Stimulated activated CD4-positive, alpha-beta T cell treated with anti-CD3 and anti-CD28 coated beads, TNF-alpha, amount 100 ng/mL, for 48 hours (primary cell): ENCODE measurements at places on chromosomes 5 and 9.

GRCh38 chr5:181133610-181134231, 2.8 kb upstream of the OR2V1 start:
- no peak for DNase-seq

- DNase-seq = no peak
Measured at GRCh38 chr9:109907810-109908458, 127.9 kb downstream of the PALM2AKAP2 start.

DNA sequence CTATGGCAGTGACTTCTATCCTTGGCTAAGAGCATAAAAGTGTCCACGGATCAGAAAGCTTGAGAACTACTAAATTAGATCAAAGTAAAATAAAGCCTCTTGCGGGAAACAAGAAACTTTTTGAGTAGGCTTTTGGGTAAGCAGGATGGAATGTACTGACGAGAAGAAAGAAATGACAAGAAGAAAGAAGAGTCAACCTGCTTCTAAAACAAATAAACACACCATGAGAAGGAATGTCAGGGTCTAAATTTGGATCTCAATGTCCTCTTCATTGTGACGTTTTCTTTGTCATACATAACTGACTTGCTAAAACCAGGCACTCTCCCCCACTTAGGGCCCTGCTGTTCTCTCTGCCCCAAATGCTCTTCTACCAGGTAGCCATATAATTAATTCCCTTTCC, 290.1 kb upstream of the PTGER4 start:
- no peak for DNase-seq

DNA sequence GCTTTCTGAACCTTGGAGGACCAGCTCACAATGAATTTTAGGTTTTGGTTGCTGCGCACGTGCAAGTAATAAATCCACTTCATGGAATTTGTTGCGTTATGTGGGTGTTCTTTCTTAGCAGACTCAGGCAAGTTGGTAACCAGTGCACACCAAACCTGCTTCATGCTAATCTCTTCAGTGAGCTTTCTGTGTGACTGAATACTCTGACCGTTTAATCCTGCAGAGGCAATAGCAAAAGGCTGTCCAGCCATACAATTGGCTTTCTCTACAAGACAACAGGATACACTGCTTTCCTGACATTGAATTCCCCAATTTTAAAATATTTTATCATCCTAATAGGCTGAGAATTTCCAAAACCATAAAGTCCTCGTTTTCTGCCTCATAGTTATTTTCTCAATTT, 10.3 kb downstream of the UGT3A2 start:
- DNase-seq = no peak

DNA sequence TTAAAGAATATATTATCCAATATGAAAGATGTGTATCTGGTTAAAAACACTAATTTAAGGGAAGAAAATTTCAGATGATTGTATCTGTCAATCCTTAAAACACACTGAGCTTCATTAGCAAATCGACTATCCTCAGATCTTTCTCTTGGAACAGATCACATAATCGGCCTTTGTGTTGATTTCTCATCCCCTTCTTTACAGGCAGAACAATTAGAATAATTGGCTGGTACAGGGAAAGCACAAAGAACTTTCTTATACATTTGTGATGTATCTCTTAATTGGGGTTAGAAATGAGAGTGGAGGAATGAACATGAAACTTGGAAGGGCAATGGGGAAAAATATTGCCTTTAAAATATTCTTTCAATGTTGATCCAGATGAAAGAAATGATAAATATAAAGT, 662.1 kb downstream of the TLE4 start:
- no peak for DNase-seq

DNA sequence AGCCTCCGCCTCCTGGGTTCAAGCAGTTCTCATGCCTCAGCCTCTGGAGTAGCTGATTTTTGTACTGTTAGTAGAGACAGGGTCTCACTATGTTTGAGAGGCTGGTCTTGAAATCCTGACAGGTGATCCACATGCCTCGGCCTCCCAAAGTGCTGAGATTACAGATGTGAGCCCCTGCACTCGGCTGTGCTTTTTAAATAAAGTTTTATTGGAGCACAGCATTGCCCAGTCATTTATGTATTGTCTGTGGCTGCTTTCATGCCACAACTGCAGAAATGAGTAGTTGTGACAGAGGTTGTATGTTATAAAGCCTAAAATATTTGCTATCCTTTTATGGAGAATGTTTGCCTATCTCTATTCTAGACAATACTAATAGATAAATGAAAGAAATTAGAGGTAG, 169.2 kb downstream of the AOPEP start:
- DNase-seq = no peak

DNA sequence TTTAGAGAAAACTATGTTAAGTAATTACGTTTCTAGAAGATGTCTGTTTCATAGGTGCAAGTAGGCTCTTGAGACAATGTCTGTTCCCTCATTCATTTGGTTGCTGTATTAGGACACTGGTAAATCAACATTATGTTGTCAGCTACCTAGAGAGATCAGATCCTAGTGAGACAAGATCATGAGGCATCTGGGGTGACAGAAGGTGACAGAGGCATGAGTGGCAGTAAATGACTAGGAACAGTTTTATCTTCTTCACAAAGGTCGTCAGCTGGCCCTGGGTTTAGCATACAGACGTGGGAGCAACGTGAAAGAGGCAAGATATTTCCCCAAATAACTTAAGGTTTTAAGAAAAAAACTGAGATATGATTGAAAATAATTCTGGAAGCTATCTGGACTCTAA, 1926.3 kb upstream of the WWC1 start:
- DNase-seq = no peak

GRCh38 chr5:133469252-133469651, 143.1 kb downstream of the FSTL4 start:
- DNase-seq = no peak

DNA sequence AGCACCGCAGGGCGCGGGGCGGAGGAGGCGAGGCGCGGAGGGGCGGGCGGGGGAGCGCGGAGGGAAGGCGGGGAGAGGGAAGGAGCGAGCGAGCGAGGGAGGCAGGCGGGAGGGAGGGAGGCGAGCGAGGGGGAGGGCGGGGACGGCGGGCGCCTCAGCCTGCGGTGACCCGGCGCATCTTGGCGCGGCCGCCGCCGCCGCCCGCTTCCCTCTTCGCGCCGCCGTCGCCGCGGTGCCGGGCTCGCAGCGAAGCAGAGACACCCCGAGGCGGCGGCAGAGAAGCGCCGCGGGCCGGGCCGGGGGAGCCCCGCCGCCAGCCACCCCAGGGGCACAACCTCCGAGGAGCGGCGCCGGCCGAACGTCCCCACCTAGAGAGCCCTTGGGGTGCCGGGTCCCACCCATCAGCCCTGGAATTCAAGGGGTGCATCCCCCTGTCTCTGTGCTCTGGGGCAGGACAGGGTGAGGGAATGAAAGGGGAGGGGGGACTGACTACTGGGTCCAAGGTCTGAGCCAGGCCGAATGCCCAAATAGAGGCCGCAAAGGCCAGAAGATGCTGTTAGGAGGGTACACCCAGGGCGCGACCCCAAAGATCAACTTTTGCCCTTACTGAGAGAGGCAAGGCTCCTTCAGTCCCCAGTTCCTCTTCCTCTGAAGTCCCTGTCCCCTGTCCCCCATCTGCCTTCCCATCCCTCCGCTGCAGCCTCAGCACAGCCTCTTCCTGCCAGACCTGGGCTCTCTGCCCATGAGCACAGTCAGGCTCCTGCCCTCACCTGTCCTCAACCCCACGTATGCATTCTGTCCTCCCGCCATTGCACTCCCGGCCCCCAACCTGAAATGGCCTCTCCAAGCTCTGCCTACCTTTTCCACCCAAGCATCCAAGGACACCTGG, at the start of gene ADAMTS2:
TSS of gene ADAMTS2 (minus strand) at position 29 of the 889 bp plus-strand sequence. CDS start 133 bp downstream, outside the sequence.
- no peak for DNase-seq

GRCh38 chr9:133581513-133582343, 27.5 kb downstream of the FAM163B start:
- DNase-seq = no peak

DNA sequence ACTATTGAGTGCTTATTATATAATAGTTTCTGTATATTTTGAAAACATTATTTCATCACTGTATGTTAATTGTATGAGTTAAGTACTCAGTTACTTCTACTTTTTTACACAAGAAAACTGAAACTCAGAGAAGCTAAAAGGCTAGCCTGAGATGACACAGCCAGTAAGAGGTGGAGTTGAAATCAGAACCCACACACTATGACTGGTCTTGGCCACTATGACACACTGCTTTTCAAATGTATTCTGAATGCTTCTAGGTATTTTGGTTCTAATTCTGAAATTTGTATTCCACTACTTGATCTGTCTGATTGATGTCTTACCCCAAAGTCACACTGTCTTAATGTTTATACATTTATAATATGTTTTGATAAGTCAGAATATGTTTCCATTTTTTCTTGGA, 181.8 kb downstream of the ZDHHC21 start:
- DNase-seq = no peak

- DNase-seq = no peak
Measured at GRCh38 chr5:131984956-131985665, 26.3 kb downstream of the ACSL6 start.

- no peak for DNase-seq
Measured at GRCh38 chr9:127949827-127950512, 12.3 kb upstream of the DPM2 start.

DNA sequence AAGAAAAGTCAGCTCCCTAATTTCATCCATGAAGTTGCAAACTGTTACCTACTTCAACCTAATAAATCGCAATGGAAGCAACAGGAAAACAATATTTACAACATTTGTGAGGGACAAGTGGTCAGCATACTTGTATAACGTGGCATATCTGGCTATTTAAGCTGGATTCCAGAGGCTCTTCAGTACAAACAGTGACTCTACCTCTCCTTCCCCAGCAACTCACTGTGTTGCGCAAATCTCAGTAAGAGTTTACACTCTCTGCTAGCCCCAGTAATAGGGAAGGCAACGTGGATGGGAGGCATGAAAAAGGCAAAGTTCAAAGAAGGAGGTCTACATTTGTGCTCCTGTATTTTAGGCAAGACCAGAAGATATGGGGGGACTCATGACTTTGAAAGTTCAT, 18.9 kb upstream of the SEMA5A start:
- no peak for DNase-seq

DNA sequence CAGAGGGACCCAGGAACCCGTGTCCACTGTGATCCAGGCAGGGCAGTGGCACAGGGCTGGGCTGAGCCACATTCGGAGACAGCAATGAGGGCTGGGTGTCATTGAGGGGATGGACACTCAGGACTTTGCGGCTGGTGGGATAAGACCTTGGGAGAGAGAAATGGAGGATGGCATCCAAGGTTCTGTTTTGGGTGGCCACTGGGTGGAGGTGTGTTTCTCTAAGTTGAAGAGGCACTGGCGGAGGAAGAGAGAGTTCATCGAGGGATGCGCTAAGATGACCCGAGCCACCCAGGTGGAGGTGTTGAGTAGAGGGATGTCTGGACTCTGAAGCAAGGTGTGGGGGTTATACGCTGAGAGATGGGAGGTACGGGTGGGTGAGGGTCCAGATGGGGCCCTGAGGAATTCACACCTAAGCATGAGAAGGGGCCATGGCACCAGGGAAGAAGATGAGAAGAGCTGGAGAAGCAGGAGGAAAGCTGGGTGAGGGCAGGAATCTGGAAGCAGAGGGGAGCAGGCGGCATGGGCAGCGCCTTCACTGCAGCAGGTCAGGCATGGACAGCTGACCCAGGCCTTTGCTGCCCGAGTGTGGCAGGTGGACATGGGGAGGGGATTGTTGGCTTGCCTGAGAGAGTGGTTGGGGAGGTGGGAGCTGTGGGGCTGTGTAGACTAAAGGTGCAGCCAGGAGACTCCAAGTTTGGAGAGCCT, 2.5 kb upstream of the SLC25A48 start:
- DNase-seq = no peak

DNA sequence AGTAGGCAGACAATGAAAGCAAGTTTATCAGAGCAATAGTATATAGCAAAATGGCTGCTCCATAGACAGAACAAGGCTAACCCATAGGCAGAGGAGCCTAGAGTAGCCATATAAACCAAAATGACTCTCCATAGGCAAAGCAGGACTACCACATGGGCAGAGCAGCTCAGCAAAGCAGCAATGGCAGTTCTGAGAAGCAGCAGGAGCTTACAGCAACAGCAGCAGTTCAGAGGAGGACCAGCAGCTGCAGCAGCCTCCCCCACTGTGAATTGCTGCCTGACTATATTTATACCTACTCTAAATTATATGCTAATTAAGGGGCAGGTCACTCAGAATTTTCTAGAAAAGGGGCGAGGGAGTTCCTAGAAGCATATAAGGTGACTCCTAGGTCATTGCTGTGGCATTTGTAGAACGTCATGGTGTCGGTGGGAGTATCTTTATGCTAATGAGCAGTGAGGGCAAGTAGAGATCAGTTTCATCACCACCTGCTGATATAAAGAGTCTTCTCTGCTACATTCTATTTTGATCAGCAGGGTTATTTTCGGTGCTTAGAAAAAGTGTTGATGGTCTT, 1115.5 kb downstream of the DTWD2 start:
- no peak for DNase-seq

- DNase-seq = no peak
Measured at GRCh38 chr5:66813306-66813705, 217.1 kb downstream of the MAST4 start.

DNA sequence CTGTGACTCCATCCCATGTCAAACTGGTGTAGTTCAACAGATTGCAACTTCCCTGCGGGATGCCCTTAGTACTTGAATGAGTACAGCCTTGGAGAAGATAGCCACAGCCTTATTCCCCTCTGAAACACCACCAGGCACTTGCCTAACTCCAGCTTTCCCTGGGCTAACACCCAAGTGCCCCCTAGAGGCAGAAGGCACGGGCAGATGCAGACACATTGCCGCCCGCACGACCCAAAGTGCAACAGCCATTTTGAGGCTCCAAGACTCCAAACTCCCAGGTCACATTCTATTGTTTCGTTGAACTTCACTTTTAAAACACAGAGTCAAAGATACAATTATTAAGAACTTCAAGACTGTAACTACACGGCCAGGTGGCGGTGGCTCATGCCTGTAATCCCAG, 163.6 kb upstream of the CDH6 start:
- DNase-seq = no peak

GRCh38 chr5:126023994-126024441, 399.2 kb upstream of the GRAMD2B start:
- DNase-seq = no peak
